ENCODE measurements at places on chromosomes 3 and 15. TPM values are rescaled to one million over a fixed set of nuclear protein-coding genes. Genes with fewer than 3 reads are reported as not detected.

The PAK6 gene
- total RNA-seq, result 0.22 TPM

The TEX55 gene
- total RNA-seq, result not detected

The IGSF10 gene
- not detected for total RNA-seq

The IFRD2 gene
- total RNA-seq, result 84.6 TPM

The SEMA3F gene
- total RNA-seq, result not detected

Data from T-helper 1 cell treated with Interleukin-12 subunit alpha and Interleukin-12 subunit beta and Interleukin-4 antibody, amounts not matched to agents 30 ng/mL and 1 ng/mL, for 36 hours (primary cell).